ENCODE measurements at places on chromosomes 3 and 15. TPM values are rescaled to one million over a fixed set of nuclear protein-coding genes. Genes with fewer than 3 reads are reported as not detected.

The TMC3 gene
- not detected for total RNA-seq

The SLC28A2 gene
- not detected for total RNA-seq

The LRCH3 gene
- total RNA-seq = 35.3 TPM

The BCL6 gene
- 20.1 TPM for total RNA-seq

The C3orf20 gene
- total RNA-seq = not detected

The DUOXA2 gene
- not detected for total RNA-seq

The GTF2E1 gene
- total RNA-seq = 27.0 TPM

The RPLP1 gene
- total RNA-seq = 29.3 TPM

The PIF1 gene
- total RNA-seq = 5.8 TPM

The APBA2 gene
- 42.1 TPM for total RNA-seq

The NECTIN3 gene
- total RNA-seq = 63.3 TPM

The EPHA3 gene
- total RNA-seq = 17.0 TPM

The DNAH1 gene
- total RNA-seq = 3.0 TPM

The GREM1 gene
- total RNA-seq = 41.6 TPM

The POLQ gene
- 5.7 TPM for total RNA-seq
